Liver (tissue), 10 donors: ENCODE measurements at places on chromosomes 4 and X. TPM values are rescaled to one million over a fixed set of nuclear protein-coding genes. Genes with fewer than 3 reads are reported as not detected.

GRCh38 chr4:6296026-6296425, 26.4 kb downstream of the WFS1 start:
- H3K27ac ChIP-seq, result no peak overlapping the region
- peak; percentile 51 for DNase-seq
- peaks cover 42% of the 10 kb centered on the region for H3K36me3 ChIP-seq

DNA sequence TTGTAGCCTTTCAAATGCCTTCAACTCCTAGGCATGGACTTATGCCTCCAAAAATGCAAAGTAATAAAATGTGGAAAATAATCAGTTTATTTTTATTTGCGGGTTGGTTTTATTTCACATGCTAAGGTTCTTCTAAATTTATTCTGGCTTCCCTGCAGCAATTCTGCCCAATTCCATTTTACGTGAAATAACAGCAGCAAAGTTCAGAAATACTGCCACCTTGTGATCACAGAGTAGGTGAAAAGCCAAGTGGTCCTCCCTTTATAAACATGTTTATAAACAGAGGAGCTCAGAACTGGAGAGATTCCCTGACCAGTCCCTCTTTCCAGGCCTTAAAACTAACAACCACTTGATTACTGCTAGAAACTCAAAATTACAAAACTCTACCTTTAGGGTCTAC, 14.7 kb upstream of the DCHS2 start:
- no peaks in the 10 kb centered on the region for H3K36me3 ChIP-seq
- no peak overlapping the region for H3K27ac ChIP-seq
- H3K4me3 ChIP-seq, result no peak overlapping the region
- H3K4me1 ChIP-seq, result no peaks in the 10 kb centered on the region

DNA sequence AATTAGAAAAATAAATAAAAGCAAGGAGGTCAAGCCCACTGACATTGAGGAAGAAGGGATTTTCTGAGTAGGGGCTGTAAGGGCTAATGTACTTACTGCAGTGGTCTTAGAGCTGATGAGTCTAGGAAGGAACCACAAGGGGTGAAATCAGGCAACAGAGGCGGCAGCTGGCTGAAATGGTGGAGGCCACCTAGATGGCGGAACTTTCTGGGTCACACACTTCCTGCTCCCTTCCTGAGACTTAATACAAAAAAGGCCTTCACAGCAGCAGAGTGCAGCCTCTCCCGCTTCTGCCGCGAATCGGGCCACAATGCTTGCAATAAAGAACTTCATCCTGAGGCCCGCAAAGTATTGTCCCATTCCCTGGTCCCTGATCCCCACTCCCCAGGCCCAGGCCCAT, 15.4 kb downstream of the SNX12 start:
- H3K4me1 ChIP-seq, result no peaks in the 10 kb centered on the region
- no peak for DNase-seq
- H3K36me3 ChIP-seq, result no peaks in the 10 kb centered on the region
- H3K27ac ChIP-seq, result no peak overlapping the region
- H3K4me3 ChIP-seq, result no peak overlapping the region

Gene LONRF3
- total RNA-seq, result 26.7 TPM

DNA sequence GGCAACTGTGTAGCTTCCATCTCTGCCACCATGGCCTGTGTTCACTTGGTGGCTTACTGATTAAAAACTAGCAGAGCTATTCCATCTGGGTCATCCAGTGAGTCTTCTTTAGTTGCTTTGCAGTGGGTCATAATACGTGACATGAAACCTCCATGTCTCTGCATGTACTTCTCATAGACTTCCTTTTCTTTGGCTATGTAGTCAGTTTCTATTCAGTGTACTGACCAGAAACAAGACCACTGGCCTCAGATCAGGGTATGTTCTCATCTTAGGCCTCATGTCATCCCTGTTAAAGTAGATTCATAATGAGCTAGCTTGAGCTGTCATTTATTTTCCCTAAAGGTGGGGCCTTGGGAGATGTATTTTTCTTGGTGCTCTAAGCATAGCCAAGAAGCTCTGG, 195.2 kb downstream of the CCNG2 start:
- no peaks in the 10 kb centered on the region for H3K36me3 ChIP-seq
- no peak for DNase-seq
- no peaks in the 10 kb centered on the region for H3K27me3 ChIP-seq
- H3K4me1 ChIP-seq, result no peaks in the 10 kb centered on the region

- no peaks in the 10 kb centered on the region for H3K36me3 ChIP-seq
- no peak for DNase-seq
- H3K27ac ChIP-seq, result no peak overlapping the region
- H3K4me1 ChIP-seq, result no peaks in the 10 kb centered on the region
- no peaks in the 10 kb centered on the region for H3K27me3 ChIP-seq
Observed at GRCh38 chr4:140335076-140335475, 38.4 kb upstream of the SCOC start.

Gene ARMCX1
- 2.3 TPM for total RNA-seq

GRCh38 chrX:21728276-21728968, 29.5 kb downstream of the SMPX start:
- H3K27ac ChIP-seq, result no peak overlapping the region
- H3K27me3 ChIP-seq, result no peaks in the 10 kb centered on the region
- no peaks in the 10 kb centered on the region for H3K4me1 ChIP-seq
- no peak overlapping the region for H3K4me3 ChIP-seq
- H3K36me3 ChIP-seq, result no peaks in the 10 kb centered on the region

Gene STATH
- total RNA-seq, result not detected

DNA sequence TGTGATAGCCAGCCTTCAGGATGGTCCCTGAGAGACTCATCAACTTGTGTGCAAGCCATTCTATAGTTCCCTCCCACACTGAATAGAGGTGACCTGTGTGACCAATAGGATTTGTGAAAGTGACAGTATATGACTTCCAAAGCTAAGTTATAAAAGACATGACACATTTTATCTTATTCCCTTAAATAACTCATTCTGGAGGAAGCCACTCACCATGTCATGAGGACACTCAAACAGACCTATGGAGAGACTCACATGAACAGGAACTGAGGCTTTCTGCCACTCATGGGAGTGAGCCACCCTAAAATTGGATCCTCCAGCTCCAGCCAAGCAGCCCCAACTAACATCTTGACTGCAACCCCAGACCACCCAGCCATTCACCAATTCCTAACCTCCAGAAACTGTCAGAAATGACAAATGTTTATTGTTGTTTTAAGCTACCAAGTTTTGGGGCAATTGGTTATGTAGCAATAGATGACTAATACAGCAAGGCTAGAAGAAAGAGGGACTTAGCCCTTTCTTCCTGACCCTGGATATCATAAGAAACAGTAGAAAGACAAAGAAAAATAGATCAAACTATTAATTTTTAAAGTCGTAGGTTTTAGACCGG, 9.0 kb upstream of the CHIC2 start:
- DNase-seq, result no peak
- H3K36me3 ChIP-seq, result no peaks in the 10 kb centered on the region
- H3K27ac ChIP-seq, result no peak overlapping the region

DNA sequence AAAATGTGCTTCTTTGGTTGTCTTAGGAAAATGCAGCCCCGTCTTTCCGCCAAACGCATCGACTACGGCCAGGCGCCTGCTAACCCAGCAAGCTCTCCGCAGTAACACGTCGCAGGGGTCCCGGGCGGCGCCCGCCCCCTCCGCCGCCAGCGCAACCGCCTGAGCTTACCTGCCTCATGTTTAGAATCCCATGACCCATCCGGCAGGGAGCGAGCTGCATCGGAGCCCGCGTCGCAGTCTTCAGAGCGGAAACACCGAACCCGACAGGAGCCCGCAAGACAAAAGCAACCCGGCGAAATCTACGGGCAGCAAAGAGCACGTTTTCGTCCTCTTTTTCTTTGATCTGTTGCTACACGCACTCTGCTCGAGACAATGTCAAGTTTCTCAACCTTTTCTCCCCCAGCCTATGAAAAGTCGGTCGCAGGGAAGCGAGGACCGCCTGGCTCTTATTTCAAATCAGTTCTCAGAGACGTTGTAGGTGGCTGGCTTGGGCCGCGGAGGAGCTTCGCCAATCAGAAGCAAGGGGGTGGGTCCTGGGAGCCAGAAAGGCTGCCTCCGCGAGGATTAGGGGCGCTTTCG, at the start of gene MID1:
Gene MID1 (minus strand): TSS at position 465 of the 579 bp plus-strand sequence. CDS start 53,038 bp downstream, outside the sequence.
- peak within 1 kb of the TSS; percentile 72 for H3K4me3 ChIP-seq
- H3K27ac ChIP-seq, result peak within 1 kb of the TSS; percentile 67
- H3K4me1 ChIP-seq, result peaks cover 3% of the 10 kb centered on the region

DNA sequence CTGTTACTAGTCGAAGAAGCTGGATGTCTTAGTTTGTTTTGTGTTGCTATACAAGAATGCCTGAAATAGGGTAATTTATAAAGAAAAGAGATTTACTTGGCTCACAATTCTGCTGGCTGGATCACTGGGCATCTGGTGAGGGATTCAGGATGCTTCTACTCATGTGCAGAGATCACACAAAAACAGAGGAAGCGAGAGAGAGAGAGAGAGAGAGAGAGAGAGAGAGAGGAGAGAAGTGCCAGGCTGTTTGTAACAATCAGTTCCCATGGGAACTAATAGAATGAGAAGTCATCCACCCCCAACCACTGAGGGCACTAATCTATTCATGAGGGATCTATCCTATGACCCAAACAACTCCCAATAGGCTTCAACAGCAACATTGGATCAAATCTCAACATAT, 66.2 kb upstream of the FAM9A start:
- no peak for DNase-seq
- no peaks in the 10 kb centered on the region for H3K27me3 ChIP-seq
- H3K36me3 ChIP-seq, result no peaks in the 10 kb centered on the region
- H3K27ac ChIP-seq, result no peak overlapping the region
- H3K4me1 ChIP-seq, result no peaks in the 10 kb centered on the region

- no peak overlapping the region for H3K27ac ChIP-seq
- no peak for DNase-seq
- H3K27me3 ChIP-seq, result no peaks in the 10 kb centered on the region
- no peaks in the 10 kb centered on the region for H3K36me3 ChIP-seq
- no peaks in the 10 kb centered on the region for H3K4me1 ChIP-seq
Observed at GRCh38 chrX:43349363-43349762, 306.7 kb upstream of the MAOA start.

Gene ZFP42
- not detected for total RNA-seq

Gene ASB9
- total RNA-seq, result 2.8 TPM

DNA sequence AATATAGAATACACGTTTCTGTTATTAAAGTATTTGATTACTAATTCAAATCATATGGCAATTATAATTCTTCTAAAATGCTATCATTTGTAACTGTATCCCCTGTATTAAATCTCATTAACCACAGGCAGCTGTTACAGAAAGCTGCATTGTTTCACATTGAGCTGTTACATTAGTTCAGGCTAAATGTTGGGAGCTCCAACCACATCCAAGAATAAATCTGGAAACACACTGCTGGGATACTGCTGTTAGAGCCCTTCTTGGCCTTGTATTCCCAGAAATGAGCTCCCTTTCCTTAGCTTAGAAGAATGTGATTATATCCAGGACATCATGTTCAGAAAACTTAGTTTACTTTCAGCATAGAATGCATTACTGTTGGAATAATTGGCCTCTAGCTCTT, 48.2 kb downstream of the GUCY1B1 start:
- H3K4me3 ChIP-seq, result no peak overlapping the region
- no peak overlapping the region for H3K27ac ChIP-seq
- no peak for DNase-seq
- no peaks in the 10 kb centered on the region for H3K27me3 ChIP-seq
- no peaks in the 10 kb centered on the region for H3K36me3 ChIP-seq

Gene TCEAL3
- total RNA-seq, result 1.4 TPM

DNA sequence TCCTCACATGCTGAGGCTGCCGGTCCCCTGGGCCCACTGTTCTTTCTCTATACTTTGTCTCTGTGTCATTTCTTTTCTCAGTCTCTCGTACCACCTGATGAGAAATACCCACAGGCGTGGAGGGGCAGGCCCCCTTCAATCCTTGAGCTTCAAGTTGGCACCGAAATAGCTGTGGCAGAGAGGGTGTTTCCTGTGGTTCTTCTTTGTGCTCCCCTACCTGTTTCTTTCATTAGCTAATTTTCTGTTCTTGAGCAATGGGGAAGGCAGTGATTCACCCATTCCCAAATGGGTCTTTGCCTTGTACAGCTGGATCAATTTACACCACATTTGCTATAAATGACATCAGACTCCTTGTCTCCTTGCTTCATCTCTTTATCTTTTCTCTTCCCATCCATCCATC, 2.1 kb upstream of the CYSLTR1 start:
- no peaks in the 10 kb centered on the region for H3K4me1 ChIP-seq
- no peaks in the 10 kb centered on the region for H3K36me3 ChIP-seq
- H3K27ac ChIP-seq, result no peak overlapping the region
- no peaks in the 10 kb centered on the region for H3K27me3 ChIP-seq

GRCh38 chrX:66676990-66677389, 38.1 kb upstream of the EDA2R start:
- no peak for DNase-seq
- no peaks in the 10 kb centered on the region for H3K4me1 ChIP-seq
- H3K4me3 ChIP-seq, result no peak overlapping the region
- H3K27me3 ChIP-seq, result no peaks in the 10 kb centered on the region
- no peak overlapping the region for H3K27ac ChIP-seq

Gene SPON2
- 80.3 TPM for total RNA-seq

GRCh38 chrX:105451401-105451800, 230.9 kb upstream of the TEX13A start:
- no peaks in the 10 kb centered on the region for H3K27me3 ChIP-seq
- no peak overlapping the region for H3K27ac ChIP-seq
- H3K4me3 ChIP-seq, result no peak overlapping the region
- no peaks in the 10 kb centered on the region for H3K36me3 ChIP-seq

Gene GLRB
- total RNA-seq, result 2.9 TPM

GRCh38 chr4:113978561-113979147, 793 bp downstream of the ARSJ start:
- H3K4me1 ChIP-seq, result peaks cover 12% of the 10 kb centered on the region
- no peaks in the 10 kb centered on the region for H3K27me3 ChIP-seq
- H3K4me3 ChIP-seq, result peak overlapping the region; percentile 82
- H3K27ac ChIP-seq, result peak overlapping the region; percentile 84

DNA sequence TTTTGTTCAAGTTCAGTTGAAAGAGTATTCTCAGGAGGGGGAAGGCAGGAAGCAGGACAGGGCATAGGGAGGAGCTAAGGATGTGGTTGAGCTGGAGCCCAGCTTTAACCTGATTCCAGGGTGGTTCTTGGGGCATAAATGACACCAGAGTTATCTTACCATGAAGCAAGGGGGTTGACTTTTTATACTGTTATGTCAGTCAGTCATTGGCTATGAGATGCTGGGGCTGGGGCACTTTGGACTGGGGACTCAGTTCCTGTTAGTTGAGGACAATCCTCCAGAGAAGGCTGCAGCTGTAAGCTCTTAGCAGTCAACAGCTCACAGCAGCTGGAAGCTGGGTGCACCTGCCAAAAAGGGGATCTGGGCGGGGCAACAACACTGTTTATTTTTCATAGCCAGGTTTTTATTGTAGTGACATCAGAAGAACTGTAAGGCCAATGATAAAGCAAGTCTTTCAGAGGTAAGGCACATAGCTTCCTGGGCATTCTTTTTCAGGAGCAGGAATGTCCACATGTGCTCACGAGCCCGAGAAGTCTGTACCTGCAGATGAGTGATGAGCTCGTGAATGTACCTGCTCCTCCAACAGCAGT, 78.5 kb downstream of the MID1IP1 start:
- no peaks in the 10 kb centered on the region for H3K4me1 ChIP-seq
- DNase-seq, result no peak
- H3K27ac ChIP-seq, result no peak overlapping the region
- no peaks in the 10 kb centered on the region for H3K36me3 ChIP-seq
- H3K4me3 ChIP-seq, result no peak overlapping the region
- no peaks in the 10 kb centered on the region for H3K27me3 ChIP-seq
